Erythroblast (primary cell): ENCODE measurements at places on chromosomes 2 and 18.

- no peak for DNase-seq
These were observed 2008.4 kb upstream of the PIK3C3 start for GRCh38 chr18:39946623-39947061.

DNA sequence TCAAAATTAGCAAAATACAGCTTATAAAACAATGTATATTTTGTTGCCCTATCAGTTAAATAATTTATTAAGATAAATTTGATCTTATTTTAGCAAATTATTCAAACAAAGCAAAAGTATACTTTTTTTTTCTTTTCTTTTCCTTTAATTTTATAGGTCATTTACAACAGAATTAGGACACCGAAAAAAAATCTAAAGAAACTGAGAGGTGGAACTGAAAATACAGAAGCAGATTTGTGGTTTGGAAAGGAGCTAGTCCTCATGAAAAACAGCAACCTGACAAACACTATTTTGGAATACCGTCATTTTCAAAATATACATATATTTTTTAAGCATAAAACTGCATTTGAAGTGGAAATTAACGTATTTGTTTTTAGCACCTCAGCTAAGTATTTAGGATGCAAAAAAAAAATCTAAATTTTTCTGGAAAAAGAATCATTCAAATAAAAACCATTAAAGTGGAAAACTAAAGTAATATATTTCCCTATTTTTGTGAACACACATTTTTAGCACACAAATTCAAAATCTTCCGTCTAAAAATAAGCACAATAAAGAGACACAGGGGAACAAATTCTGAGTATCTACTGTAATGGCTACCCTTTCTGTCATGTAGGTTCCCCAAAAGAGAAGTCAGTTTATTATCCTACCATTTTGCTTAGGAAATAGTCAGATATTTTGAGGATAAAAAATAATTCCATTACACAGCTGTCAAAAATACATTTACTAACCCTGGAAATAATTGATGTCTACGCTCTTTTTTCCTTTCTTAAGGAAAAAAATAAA is 2.7 kb downstream of the CCDC88A start:
- DNase-seq = peak; percentile 23

DNA sequence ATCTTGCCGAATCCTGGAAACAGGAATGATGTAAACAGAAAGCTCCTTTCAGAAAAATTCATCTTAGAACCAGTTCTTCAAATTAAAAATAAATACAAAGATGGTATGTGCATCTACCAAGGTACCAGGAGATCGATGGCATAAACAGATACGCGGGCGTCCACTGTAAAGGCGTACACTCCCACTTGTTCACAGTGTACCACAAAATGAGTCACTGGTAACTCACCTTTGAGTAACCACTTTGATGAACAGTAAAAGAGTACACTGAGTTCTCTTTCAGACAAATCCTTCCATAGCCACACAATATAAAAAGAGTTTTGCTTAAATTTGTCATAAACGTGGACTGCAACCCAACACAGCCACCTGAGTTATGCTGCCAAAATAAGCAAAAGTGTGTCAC is 128.3 kb downstream of the DNER start:
- DNase-seq = no peak

- no peak for DNase-seq
These were observed at the start of gene GDF7 for GRCh38 chr2:20666304-20667150. Gene GDF7, plus strand, starts transcription at chr2:20667144. Its CDS starts 96 bp downstream, at chr2:20667240.

GRCh38 chr2:7031547-7032245 is 114.5 kb downstream of the RNF144A start:
- no peak for DNase-seq

- DNase-seq = no peak
These were observed 33.2 kb upstream of the CCDC88A start for GRCh38 chr2:55452879-55453278.

GRCh38 chr2:84846041-84846663 is 34.7 kb downstream of the TRABD2A start:
- no peak for DNase-seq

- DNase-seq = peak; percentile 99
These were observed 82.6 kb upstream of the TXNDC2 start for GRCh38 chr18:9803063-9803697.

DNA sequence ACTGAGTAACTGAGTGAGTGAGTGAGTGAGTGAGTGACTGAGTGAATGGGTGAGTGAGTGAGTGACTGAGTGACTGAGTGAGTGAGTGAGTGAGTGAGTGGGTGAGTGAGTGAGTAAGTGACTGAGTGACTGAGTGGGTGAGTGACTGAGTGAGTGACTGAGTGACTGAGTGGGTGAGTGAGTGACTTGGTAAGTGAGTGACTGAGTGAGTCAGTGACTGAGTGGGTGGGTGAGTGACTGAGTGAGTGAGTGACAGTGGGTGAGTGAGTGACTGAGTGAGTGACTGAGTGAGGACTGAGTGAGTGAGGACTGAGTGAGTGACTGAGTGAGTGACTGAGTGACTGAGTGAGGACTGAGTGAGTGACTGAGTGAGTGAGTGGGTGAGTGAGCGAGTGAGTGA is 13.9 kb downstream of the MAL start:
- DNase-seq = no peak

GRCh38 chr2:23354554-23354953 is 30.4 kb upstream of the KLHL29 start:
- no peak for DNase-seq

- no peak for DNase-seq
These were observed 335.6 kb downstream of the EIPR1 start for GRCh38 chr2:3041841-3042600.

GRCh38 chr2:238580486-238580885 is 153.8 kb downstream of the ASB1 start:
- DNase-seq = no peak

DNA sequence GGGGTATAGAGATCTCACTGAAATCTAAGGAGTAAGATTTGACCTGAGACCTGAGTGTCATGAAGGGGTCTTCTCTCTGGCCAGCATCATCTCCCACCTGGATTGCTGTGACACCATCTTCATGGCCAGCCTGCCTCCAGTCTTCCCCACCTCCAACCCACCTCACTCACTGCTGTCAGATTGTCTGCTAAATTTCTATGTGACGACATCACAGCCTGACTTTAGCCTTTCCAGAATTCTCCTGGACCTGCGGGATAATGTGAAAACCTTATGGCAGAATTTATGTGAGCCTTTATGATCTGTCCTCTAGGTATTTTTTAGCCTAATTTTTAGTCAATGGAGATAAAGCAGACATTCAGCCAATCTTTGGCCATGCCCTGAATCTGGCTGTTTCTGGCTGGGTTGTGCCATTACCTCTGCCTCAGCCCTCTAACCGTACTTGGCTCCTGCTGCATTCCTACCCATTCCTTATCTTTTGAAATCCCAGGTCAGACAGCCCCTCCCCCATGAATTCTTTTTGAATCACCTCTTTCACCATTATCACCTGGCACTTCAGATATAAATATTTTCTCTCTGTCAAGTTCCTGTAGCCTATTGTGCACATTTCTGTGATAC is 66.4 kb upstream of the MMADHC start:
- DNase-seq = no peak

DNA sequence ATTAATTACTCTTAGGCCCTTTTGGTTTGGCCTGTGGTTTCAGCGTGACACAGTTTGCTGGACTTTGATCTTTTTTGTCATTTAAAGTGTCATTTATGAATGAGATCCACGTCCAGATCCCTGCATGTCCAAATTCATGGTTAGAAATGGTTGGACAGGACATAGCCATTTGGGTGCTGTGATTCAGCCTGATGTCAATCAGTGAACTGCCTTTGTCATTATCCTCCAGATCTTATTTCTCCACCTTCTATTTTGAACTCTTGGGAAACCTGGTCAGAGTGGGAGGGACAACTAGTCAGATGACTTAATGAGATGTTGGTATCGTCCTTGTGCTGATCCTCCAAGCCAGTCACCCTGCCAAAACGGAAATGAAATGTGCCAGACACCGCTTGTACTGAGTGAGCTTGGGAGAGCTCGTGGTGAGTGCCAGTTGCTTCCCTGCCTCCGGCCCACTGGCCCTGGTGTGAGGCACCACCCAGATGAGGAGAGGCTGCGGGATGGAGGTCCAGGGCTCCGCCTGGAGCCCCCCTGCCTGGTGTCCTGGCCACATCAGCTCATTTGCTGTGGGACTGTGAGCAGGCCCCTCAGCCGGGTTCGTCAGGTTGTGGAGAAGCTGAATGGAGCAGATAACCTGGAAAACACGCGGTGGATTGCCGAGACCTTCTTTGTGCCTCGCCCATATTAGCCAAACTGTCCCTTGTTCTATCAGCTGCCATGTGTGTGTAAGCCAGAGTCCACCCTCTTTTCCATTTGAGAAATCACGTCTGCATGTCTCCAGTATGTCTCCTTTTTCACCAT is 70.1 kb downstream of the DGKD start:
- no peak for DNase-seq

GRCh38 chr18:70072678-70073077 is 125.0 kb upstream of the CD226 start:
- DNase-seq = peak; percentile 49

GRCh38 chr2:149616681-149617456 is 29.3 kb upstream of the MMADHC start:
- DNase-seq = no peak

DNA sequence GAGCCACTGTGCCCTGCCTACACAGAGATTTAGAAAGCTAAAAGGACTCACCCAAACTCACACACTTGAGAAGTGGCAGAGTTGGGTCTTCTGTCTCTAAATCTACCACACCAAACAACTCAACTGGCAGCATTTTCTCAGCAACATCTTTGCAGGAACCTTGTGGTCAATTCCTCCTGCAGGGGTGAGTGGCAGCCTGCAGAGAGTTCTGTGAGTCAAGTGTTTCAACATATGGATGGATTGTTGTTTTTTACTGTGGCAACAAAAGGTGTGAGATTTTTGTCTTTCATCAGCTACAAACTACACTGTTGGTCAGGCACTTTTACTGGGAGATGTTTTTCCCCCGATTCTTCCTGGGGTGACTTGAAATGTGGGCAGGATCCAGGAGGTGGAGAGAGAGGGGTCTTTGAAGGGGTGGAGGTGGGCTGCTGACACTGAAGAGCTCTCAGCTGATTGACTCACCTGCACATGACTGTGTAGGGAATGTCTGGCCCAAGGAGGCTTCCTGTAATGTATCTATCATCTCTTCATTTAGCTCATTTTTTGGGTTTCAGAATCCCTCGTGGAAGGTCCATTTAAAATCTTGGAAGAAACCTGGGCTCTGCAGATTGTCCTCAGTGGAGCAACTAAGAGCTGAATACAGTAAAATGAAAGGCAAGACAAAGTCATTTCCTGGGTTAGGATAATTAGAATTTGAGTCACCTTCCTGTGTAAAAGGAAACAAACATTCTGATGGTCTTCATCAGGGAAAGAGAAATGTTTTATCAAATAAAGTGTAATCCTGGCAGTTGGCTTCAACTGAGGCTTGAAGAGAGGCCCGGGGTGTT is 98.6 kb downstream of the MSH2 start:
- no peak for DNase-seq

DNA sequence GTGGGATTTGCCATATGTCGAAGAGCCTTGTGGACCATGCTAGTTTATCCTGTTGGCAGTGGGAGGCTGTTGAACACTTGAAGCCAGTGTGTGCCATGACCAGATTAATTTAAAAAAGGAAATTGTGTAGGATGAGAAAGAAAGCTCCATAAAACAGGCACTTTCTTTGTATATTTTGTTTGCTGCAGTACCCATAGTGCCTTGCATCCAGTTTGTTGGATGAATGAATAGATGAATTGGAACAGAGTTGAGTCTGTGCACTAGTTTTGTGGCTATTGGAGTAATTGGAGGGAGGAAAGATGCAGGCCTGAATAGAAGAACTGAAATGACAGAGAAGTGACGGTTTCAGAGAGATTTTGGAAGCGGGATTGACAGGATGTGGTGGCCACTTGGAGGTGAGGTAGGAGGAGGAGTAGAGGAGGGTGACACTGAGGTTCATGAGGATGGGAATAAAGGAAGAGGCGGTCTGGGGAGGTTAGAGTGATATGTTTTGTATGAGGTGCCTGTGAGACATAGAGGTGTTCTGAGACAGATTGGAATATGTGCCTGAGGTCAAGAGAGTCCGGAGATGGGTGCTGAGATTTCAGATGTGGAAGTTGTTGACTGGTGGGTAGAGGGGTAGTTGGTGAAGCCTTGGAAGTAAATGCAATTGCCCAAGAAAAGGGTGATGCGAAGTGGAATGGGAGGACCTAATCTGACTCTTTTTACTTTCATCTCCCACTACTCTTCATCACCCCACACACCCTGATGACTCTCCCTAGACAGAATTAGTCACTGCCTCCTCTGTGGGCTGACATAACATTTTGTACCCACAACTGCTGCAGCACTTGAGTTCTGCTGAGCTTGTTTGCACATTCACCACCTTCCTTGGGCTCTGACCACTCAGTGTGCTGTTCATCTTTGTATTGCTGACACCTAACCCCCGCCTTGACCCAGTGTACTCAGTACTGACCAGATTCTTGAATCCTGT is 5.1 kb downstream of the DGUOK start:
- DNase-seq = peak; percentile 29

GRCh38 chr2:133045787-133046186 is 375.8 kb upstream of the LYPD1 start:
- no peak for DNase-seq

- DNase-seq = no peak
These were observed 302.1 kb downstream of the CYRIA start for GRCh38 chr2:16363581-16363980.

- DNase-seq = no peak
These were observed 456.6 kb upstream of the UBE2E3 start for GRCh38 chr2:180523621-180524340.
